ENCODE measurements at places on chromosomes 12 and 14. TPM values are rescaled to one million over a fixed set of nuclear protein-coding genes. Genes with fewer than 3 reads are reported as not detected.

INHBC gene
- total RNA-seq, result not detected

DNA sequence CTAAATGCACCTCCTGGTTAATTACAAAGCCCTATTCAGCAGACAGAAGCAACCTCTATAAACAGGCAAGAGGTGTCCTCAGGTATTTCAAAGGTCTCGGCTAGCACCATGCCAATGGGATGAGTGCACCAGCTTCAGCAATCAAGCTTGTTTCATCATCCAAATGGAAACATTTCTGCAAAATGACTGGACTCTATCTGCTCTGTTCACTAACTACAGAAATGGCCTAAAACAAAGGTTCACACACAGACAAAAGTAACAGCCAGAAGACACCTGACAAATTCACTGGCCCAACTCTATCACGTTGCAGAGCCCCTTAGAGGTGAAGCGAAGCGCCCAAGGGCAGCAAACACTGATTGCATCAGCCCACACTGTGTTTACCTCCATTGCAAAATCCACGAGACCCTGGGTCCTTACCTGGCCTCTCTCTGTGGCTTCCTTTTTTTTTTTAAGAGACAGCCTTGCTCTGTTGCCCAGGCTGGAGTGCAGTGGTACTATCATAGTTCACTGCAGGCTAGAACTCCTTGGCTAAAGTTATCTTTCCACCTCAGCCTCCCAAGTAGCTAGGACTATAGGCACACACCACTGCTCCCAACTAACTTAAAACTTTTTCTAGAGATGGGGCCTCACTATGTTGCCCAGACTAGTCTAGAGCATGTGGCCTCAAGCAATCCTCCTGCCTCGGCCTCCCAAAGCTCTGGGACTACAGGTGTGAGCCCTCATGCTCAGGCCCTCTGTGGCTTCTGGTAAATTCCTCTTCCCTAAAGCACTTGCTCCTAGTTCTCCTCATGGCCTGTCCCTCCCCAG is 8.5 kb upstream of the SYNE3 start:
- DNase-seq, result no peak

DNA sequence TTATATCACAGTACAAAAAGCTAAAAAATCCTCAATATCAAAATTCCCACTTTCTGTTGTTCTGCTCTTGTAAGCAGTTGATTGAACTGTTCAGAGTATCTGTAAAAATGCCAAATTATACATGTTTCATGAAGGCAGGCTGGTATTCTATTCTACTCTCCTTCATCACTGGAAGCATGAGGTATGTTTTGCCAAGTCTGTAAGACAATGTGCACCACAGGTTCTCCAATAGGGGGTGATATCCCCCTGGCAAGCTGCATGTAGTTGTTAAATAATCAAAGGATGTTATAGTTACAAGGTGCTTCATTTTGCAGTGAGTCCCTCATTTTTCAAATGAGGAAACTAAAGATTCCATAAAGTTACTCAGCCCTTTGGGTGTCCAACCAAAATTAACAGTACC is 15.1 kb upstream of the NEK9 start:
- DNase-seq, result peak; percentile 47

- no peak for DNase-seq
Measured at GRCh38 chr14:73723797-73724661, 9.8 kb upstream of the PNMA1 start.

GRCh38 chr12:16258963-16259362 is 18.5 kb downstream of the SLC15A5 start:
- no peak for DNase-seq

MAP1LC3B2 gene
- 0.54 TPM for total RNA-seq

DNA sequence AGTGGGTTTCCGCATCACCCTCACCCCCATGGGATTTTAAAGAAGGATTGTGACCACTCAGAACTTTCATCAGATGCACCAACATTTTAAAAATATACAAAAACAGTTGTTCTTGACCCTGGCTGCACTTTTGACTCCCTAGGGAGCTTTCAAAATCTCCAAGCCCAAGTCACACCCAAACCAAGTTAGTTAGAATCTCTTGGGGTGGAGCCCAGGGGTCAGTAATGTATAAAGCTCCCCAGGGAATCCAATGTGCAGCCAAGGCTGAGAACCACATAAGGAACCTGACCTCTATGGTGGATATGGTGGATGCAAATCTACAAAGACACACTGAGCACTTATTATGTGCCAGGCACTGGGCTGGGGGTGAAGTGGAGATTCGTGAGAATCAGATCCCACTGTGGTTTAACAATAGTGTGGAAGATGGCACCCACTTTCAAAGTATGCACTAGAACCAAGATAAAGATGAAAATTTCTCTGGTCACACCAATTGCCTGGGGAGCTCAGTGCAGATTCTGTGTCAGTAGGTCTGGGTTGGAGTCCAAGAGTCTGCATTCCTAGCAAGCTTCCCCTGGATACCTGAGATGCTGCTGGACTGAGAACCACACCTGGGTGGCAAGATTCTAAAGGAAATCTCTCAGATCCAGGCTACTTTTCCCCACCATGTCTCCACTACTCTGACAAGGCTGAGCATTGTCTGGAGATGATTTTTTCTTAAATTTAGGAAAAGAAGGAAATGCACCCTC is 18.9 kb upstream of the CMKLR1 start:
- no peak for DNase-seq

- peak; percentile 67 for DNase-seq
Measured at GRCh38 chr14:75459099-75459741, 31.4 kb downstream of the JDP2 start.

GRCh38 chr12:2539938-2540337 is 254.8 kb upstream of the FKBP4 start:
- DNase-seq, result no peak

RDH12 gene
- total RNA-seq, result not detected

DNA sequence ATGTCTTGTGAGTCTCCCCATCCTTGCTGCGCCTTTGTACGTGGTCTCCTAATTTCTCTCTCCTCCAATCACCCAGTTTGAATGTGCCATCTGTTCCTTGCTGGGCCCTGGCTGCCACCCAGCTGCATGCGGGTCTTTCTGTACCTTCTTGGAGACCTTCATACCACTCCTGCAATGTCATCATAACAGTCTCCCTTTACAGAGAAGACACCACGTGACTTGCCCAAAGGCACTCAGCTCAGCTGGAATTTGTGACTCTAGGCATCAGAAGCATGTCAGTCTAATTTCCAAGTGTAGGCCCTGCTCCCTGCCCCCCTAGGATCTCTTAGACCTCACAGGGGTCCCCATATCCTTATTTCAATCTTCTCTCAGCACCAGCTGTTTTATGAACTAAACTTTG is 284.2 kb downstream of the TTC8 start:
- DNase-seq, result no peak

DNA sequence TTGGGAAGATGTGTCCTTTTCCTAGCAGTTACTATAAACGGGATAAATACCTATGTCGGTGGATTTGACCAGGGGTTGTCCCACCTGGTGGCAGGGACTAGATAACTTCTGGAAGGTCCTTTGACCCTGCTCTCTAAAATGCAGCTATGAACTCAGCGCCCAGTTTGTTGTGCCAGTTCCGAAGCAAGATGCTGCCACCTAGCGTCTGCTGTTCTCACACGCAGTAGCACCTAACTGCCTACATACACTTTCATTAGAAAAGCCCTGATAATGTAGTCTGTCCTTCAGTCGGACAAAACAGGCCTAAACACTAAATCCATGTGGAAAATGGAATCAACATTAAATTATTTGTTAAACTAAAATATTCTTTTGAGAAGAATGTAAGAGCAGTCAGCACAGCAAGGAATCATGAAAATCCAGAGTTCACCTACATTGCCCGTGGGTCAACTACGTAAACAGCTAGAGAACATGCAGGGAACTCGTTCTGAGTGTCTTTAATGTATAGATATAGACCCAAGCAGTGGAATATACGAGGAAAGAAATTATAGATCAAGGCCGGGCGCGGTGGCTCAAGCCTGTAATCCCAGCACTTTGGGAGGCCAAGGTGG is 51.1 kb upstream of the CRACR2A start:
- peak; percentile 85 for DNase-seq

GRCh38 chr14:50797250-50798047 is 33.5 kb downstream of the NIN start:
- DNase-seq, result no peak

DNA sequence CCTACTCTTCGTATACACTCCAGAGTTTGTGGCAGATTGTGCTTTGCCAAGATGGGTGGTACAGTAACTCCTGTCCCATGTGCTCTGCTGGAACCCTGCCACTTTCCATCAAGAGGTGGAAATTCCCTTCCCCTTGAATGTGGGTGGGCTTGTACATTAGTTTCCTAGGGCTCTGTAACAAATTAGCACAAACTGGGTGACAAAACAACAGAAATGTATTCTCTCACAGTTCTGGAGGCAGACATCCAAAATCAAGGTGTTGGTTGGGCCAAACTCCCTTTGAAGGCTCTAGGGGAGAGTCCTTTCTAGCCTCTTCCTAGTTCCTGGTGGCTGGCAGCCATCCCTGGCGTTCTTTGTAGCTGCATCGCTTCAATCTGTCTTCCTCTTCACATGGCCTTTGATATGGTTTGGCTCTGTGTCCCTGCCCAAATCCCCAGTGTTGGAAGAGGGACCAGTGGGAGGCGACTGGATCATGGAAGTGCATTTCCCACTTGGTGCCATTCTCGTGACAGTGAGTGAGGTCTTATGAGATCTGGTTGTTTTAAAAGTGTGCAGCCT is 117.5 kb downstream of the VRK1 start:
- no peak for DNase-seq

DNA sequence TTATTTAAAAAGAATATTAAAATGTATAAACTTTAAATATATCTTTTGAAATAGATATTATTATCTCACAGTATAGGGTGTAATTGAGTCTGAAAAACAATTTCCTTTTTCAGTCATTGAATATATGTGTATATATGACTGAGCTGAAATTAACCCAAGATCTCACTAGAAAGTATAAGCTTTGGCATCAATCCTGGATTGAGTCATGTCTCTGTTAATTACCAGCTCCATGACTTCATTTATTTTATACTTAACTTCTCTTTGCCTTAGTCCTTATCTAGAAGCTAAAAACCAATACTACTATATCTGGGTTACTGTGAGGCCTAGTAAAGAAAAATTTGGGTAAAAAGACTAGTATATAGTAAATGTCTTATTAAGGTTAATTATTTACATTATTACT is 1020.3 kb downstream of the LRFN5 start:
- DNase-seq, result no peak

- no peak for DNase-seq
Measured at GRCh38 chr12:2194060-2194459, 141.3 kb downstream of the CACNA1C start.

GRCh38 chr14:28756884-28757570 is 9.6 kb upstream of the FOXG1 start:
- DNase-seq, result no peak

GRCh38 chr14:61026526-61026925 is 45.5 kb downstream of the SLC38A6 start:
- DNase-seq, result no peak

DENND5B gene
- 0.06 TPM for total RNA-seq

STAT6 gene
- 104 TPM for total RNA-seq

RHEBL1 gene
- total RNA-seq, result 15.1 TPM

CEBPE gene
- not detected for total RNA-seq

DNA sequence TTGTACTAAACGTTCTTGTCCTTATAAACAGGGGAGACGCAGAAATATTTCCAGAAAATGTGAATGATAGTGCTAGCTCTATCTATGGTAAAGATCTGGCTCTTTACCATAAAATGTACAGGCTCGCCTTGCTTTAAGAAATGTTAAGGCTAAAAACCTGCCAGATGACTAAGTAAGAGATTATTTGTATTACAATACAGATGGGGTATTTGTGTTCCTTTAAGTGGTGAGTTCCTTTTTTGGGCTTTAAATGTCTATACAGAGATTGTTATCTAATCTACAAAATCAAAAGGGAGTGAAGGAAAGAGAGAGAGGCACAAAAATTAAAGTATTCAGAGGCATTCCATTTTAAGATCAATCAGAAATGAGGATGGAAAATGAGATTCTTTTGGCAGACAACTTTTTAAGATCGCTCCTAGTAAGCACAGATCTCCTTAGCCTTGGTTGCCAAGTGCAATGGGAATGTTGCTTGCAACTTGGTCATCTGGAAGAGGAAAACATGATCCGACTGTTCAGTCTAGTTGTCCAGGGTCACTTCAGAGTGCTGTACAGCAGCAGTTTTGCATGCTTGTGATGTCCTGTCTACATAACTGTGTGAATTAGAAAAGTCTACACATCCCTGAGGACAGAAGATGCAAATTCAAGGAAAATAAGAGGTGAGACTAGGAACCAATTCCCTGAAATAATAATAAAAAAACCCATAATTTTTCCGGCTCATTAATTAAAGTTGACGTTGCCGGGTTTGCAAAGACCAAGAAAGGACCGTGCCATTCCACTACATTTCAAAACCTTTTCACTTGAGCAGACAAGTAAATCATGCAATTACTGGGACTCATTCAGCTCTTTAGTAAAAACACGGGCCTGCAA is 380.8 kb downstream of the EGLN3 start:
- no peak for DNase-seq

TAS2R8 gene
- total RNA-seq, result not detected

EML5 gene
- 2.3 TPM for total RNA-seq

DNA sequence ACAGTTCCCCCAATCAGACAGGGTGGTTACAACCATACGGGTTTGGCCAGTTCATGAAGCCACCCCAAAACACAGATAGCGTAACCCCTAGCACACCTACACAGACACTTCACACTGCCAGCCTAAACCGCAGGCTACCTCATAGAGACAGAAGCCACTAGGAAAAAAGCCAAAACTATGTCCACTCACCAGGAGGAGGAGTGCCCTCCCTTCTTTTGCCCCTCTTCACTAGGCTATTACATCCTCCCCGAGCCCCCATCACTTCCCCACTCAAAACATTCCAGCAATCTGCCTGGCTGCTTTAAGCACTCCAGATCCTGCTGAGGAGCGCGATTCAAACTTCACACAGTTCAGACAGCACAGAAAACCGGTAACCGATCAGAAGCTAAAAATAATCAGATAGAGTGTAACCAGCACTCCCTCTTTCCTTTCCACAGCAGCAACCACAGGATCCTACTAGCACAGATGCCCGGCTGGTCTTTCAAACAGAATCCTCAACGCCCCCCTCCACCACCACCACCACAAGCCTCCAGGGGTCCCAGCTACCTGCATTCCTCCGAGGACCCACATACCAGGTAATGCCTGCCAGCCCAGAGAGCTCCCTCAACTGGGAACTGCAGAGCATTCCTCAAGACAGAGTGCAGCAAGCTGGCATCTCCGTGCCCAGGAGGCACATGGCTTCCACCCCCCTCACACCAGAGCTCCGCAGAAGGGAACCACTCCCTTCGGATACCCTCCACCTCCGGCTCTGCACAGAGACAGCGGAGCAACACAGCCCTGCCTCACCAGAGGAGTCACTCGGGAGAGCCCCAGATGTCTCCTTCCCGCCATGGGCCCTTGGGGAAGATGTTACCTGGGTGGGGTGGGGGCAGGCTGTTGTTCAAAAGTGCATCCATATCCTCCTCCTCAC is 1.5 kb downstream of the CHD4 start:
- peak; percentile 67 for DNase-seq

ZDHHC22 gene
- not detected for total RNA-seq

- DNase-seq, result no peak
Measured at GRCh38 chr12:113867258-113867657, 98.9 kb downstream of the RBM19 start.

GRCh38 chr14:96053600-96054381 is 14.6 kb downstream of the C14orf132 start:
- DNase-seq, result no peak
